Fibroblast of skin of right biceps (primary cell): ENCODE measurements at places on chromosomes 1 and 21.
A peak's percentile ranks its signal among the peaks of the same experiment; 100 is the strongest.

DNA sequence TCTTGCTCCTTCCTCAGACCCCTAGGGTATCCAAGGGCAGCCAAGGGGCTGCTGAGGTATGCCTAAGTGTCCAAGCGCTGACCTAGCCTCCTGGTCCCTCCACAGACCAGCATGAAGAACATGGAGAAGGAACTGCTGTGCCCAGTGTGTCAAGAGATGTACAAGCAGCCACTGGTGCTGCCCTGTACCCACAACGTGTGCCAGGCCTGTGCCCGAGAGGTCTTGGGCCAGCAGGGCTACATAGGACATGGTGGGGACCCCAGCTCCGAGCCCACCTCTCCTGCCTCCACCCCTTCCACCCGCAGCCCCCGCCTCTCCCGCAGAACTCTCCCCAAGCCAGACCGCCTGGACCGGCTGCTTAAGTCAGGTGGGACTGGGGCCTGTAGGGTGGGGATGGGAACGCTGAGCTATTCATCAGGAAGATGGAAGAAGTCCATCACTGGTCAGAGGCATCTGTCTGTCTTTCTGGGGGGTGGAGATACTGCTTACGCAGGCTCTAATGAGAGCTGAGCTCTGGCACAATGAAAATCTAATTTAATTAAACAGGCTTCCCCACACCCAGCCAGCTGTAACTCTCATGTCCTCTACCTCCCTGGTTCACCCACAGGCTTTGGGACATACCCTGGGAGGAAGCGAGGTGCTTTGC lies 1.8 kb downstream of the TRIM46 start:
- DNase-seq, result no peak

DNA sequence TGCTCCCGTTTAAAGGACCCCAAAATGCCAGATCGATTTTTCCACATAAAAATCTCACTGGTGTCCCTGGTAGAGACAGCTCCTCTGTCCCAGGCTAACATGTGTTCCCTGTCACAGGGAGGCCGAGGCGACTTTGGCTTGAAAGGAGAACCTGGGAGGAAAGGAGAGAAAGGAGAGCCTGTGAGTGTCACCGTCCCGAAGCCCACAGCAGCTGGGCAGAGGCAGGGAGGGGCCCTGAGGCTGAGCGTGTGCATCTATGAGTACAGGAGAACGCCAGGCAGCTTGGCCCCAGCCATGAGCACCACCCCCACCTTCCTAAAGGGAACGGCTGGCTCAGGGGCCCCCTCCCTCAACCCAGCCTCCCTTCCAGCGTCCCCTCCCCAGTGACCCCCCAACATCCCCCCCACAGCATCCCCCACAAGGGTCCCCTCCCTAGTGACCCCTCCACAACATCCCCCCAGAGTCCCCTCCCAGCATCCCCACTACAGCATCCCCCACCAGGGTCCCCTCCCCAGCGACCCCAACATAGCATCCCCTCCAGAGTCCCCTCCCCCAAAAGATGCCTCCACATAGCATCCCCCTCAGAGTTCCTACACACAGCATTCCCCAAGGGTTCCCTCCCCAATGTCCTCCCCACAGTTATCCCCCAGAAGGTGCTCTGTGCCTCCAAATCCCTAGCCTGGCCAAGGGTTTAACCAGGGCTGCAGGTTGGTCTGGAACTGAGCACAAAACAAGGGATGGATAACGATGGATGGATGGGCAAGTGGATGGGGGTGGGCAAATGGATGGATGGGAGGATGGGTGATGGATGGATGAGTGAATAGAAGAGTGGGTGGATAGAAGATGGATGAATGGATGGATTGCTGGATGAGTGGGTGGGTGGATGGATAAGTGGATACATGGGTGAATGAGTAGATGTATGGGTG lies 25.1 kb downstream of the COL6A2 start:
- DNase-seq, result no peak

DNA sequence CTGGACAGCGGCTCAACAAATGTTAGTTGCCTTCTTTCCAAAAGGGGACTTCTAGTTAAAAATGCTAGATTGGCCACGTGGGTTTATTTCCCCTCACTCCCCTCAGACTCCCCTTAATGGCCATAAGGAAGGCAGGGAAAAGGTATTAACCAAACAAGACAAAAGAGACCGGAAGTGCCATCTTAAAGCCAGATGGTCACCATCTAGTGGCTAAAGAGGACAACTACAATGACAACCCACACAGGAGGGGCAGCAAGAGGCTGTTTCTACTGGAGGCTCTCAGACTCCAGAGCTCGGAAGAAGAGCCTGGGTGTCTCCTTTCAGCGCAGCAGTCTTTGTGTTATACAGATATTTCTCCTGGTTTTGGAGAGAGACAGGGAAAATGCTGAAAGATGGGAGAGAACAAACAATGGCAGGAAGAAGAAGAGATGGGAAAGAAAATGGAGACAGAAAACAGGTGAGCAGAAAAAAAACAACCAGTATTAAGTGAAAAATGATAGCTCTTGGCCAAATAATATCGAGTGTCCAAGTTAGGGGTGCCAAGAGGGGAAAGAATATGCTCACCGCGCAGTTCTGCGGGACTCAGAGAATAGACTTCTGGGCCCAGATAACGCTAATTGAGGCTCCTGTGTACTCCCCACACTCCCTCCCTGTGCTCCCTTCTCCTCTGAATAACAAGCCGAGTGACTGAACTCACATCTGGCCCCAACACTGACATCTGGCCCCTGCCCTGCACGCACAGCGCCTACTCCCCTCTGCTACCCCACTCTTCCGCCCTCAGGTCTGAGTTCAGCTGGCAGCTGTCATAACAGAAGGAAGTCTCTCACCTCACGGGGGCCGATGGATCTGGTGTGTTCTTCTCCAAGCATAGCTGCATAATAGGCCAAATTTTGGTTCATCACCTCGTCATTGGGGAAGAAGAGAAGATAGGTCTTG lies 9.6 kb downstream of the P3H1 start:
- DNase-seq, result peak; percentile 62

- no peak for DNase-seq
These were observed 166.9 kb upstream of the FOXD3 start for GRCh38 chr1:63155437-63155836.

- DNase-seq, result peak; percentile 55
These were observed 3.8 kb upstream of the TINAGL1 start for GRCh38 chr1:31572323-31573104.

- no peak for DNase-seq
These were observed 15.9 kb downstream of the PALMD start for GRCh38 chr1:99661780-99662179.

- peak; percentile 71 for DNase-seq
These were observed 101.9 kb downstream of the PLPP3 start for GRCh38 chr1:56477164-56478111.

DNA sequence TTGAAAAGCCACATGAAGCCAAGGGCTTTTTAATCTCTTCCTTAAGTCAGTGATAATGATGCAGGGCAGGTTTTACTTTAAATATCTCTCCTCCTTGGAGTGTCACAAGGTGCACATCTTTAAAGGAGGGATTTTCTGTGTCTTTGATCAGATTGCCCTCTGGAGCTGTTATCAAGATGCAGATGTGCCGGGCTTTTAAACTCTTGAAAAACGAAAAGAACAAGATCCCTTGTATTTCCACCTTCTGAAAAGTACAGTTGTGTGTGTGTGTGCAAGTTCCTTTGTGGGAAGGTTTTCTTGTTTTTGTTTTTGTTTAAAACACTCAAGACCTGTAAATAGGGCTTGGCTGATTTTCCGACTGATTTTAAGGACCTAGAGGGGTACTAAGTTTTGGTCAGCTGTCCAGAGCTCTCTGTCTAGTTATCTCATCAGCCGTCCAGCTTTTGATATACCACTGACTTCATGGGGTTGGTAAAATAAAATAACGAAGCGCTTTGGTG lies 1.6 kb downstream of the MARK1 start:
- DNase-seq, result no peak

- no peak for DNase-seq
These were observed 44.0 kb downstream of the GPR161 start for GRCh38 chr1:168092566-168093355.

DNA sequence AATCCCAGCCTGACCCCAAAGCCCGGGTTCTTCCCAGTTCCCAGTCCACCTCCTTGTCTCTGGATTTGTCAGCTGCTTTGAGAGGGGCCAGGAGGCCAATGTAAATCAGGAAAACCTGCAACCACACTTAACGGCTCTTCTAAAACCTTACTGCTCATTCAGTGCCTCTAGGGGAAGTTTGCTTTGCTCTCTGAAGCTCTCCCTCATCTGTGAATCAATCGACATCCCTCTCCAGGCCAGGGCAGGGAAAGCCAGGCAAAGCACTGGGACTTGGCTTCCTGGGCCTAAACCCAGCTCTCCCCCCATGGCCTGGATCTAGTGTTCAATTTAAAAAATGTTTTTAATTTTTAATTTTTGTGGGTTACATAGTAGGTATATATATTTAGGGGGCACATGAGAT lies 9.3 kb downstream of the NKAIN1 start:
- no peak for DNase-seq

DNA sequence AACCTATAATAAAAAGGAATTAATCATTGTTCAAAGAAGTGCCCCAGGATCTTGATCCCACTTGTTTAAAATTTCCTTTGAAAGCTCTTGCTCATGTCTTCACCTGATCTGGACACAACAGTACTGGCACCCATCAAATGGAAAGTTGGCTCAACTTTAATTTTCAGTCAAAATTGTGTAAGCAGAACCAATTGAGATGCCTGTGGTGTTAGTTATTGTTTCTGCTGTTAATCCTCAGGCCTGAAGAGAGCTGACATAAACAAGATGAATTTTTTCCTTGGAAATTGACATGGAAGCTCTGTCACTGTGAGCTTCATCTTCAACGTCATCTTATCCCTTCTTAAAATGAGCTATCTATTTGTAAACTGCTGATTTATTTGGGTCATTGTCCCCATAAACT lies 88.3 kb upstream of the TNFSF4 start:
- DNase-seq, result peak; percentile 11

DNA sequence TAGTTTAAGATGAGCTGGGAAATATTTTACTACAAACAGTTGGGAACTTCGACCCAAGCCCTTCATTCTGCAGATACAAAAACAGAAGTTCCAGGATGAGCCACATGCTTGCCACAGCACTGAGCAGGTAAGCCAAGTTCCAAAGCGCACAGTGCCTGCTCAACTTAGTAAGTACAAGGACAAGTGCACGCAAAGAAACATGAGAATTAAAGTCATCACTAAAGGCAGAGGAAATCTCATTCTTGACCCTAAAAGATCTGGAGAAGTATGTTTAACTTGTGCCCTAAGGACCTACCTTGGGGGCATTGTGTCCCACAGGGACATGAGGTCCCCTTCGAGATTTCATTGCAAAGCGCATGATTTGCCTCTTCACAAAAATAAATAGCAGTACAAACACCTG lies 1.2 kb upstream of the UBAP2L start:
- peak; percentile 11 for DNase-seq

- no peak for DNase-seq
These were observed 21.2 kb downstream of the KDM4A start for GRCh38 chr1:43671193-43671592.

DNA sequence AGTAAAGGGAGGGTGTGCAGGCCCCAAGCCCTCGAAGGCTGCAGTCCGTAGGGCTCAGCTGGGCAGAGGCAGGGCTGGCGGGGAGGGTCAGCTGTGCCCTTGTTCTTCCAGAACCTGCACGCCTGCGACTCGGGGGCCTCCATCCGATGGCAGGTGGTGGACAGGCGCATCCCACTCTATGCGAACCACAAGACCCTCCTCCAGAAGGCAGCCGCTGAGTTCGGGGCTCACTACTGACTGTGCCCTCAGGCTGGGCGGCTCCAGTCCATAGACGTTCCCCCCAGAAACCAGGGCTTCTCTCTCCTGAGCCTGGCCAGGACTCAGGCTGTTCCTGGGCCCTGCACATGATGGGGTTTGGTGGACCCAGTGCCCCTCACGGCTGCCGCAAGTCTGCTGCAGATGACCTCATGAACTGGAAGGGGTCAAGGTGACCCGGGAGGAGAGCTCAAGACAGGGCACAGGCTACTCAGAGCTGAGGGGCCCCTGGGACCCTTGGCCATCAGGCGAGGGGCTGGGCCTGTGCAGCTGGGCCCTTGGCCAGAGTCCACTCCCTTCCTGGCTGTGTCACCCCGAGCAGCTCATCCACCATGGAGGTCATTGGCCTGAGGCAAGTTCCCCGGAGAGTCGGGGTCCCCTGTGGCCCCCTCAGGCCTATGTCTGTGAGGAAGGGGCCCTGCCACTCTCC lies 13.6 kb upstream of the LRRC3 start:
- DNase-seq, result no peak

GRCh38 chr21:25080141-25080540 lies 527.1 kb downstream of the MRPL39 start:
- peak; percentile 81 for DNase-seq

- DNase-seq, result no peak
These were observed 586.0 kb downstream of the PTBP2 start for GRCh38 chr1:97307568-97307967.

DNA sequence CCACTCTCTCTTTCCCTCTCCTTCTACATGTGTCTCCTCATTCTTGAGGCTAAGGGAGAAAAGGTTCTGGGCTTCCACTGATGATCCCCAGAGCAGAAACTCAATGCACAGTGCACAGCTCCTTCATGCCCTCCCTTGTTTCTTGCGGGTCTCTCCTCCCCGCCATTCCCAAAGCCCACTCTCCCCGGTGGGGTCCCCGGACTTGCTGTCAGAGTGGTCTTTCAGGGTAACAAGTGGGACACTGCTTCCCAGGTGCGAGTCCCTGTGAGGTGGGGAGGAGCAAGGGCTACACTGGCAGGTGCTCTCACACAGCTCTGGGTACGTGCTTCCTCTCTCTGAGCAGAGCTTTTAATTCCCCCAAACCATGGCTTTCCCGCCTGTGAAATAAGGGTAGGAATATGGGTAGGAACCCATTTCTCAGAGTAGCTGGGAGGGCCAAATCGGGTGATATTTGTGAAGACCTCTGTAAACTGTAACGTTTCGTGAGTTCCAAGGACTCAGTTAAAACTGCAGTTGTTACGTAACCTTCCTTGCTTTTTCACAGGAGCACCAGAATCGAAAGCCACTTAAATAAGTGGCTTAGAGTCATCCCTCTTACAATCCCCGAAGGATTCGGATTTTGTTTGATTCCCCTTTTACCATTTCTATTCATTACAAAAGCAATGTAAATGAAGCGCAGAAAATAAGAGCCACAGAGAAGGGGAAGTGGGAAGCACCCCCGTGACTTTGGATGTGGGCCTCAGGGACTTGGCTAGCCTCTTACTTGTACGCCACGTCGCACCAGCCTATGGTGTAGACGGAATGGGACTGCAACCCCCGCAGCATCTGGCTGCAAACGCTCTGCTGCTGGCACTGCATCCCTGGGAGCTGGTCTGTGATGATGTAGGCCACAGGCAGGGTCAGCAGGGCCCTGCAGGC lies 6.2 kb downstream of the PGLYRP3 start:
- no peak for DNase-seq
